Cortex of kidney (tissue), 1 donor: ENCODE measurements at places on chromosomes 7 and 10.

DNA sequence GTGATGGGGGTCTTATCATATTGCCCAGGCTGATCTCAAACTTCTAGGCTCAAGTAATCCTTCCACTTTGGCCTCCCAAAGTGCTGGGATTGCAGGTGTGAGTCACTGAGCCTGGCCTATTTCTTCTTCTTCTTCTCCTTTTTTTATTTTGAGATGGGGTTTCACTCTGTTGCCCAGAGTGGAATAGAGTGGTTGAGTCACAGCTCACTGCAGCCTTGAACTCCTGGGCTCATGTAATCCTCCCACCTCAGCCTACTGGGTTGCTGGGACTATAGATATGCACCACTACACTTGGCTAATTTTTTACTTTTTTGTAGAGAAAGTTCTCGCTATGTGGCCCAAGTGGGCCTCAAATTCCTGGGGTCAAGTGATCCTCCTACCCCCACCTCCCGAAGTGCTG lies 124.3 kb downstream of the SKIDA1 start:
- no peak for DNase-seq

GRCh38 chr10:118595598-118596425 lies at the start of gene PRLHR:
TSS of gene PRLHR (minus strand) at chr10:118595648. CDS start at chr10:118595244, 404 bp downstream.
- DNase-seq = no peak

GRCh38 chr7:1232623-1233332 lies at the start of gene UNCX:
TSS of gene UNCX (plus strand) at chr7:1232872. CDS start at chr7:1233018, 146 bp downstream.
- DNase-seq = no peak

DNA sequence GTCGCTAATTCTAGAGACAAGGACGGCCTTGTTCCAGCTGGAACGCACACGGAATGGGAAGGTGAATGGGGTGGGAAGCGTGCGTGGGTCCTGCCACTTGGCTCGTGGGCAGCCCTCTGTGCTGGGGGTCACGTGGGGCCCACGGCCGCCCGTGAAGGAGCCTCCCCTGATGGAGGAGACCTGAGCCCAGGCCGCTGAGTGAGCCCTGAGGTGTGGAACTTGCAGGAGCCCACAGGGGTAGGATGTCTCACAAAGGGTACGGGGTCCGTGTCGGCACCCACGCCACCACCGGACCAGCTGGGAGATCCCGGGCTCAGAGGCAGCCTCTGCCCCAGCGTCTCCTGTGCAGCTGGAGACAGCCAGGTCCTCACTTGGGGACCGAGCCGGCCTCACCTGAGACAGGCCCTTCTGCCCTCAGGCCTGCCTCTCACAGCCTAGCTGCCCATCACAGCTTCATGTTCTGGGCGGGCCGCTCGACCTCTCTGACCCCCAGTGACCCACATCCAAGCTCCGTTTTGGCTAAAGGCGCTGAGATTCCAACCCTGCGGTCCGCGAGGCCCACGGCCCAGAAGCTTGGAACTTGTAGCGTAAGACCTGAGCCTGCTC lies 84.8 kb downstream of the FOXL3 start:
- DNase-seq = no peak

DNA sequence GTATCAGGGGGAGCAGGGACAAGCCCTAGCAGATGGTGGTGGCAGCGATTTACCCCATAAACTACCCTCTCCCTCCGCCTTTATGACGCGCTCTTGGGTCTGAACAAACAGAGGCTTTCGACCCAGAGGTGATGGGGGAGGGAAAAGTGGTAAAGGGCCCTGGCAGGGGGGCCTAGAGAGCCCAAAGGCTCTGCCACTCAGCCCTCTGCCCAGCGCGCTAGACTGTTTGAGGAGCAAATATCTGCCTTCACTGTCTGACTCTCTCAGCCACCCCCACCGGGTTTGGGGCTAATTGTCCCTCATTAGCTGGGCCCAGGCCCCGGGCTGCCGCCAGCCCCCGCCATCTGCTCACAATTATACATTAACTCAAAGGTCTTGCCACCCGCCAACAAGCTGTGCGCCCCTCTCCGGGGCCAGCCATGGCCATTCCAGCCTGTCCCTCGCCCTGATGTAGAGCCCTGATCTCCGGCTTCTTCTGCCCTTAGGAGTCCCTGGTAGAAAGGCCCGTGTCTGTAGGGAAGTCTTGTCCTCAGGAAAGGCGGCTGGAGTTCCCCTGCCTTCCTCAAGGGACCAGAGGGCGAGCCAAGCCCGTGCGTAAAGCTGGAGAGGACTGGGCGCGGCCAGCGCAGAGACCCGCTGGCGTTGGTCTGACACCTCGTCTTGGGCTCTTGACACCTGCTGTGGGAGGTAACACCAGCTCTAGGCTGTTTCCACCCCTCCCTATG lies 1.9 kb upstream of the PAX4 start:
- no peak for DNase-seq

- DNase-seq = no peak
Measured at GRCh38 chr7:80288175-80289122, 153.8 kb downstream of the GNAI1 start.

GRCh38 chr7:43753843-43754242 lies 4.6 kb upstream of the BLVRA start:
- DNase-seq = no peak

DNA sequence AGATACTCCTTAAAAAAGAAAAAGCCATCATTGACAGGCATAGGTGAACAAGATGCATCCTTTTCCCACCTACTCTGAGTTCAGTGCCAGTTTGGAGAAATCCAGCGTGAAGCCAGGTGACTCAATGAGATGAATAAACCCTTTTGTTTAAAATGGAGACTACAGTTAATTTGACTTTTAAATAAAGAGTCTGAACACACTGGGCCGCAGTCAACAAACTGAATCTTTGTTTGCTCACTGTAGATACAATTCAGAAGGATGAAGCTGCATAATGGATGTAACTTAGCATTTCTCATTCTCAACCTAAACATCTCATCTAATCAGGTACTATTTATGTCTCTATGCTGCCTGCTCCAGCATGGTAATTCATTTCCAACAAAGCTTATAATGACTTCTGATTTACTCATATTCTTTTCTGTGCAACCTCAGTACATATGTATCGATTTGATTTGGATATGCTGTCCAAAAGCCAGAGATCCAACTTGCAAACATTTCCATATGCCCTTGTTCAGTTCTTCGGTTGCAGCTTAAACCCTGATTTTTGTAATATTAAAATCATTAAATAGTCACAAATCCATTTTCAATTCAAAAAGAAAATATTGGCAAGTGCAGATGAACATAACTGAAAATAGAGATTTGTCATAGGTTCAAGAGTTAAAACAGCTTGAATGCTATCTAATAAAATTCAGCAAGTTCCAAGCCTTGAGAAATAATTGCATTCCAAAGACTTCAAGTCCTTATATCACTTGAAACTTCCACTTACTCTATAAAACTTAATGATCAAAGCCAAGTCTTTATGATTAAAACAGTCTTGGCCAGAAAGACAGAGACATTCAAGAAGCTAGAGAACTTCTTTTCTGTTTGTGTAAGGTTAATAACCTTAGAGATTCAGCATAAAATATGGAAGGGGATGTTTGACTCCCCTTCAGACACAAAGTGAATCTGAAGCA lies 67.8 kb downstream of the CPVL start:
- DNase-seq = no peak

DNA sequence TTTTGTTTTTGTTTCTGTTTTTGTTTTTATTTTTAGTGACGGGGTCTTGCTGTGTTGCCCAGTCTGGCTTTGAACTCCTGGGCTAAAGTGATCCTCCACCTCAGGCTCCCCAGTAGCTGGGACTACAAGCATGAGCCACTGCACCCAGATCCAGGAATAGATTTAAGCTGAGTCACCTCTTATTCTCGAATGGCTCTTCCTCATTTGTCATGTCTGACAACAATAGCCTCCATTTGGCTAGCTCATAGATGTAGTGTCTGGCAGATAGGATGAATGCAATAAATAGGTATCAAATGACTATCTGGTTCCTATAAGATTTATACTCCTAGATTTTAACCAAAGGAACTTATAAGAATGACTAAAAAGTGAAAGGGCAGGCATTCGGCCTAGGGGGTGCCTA lies 172.9 kb downstream of the TMEM26 start:
- no peak for DNase-seq

GRCh38 chr10:132304756-132305509 lies 2.8 kb downstream of the STK32C start:
- no peak for DNase-seq

GRCh38 chr7:33719059-33719581 lies 186.2 kb upstream of the BMPER start:
- no peak for DNase-seq

DNA sequence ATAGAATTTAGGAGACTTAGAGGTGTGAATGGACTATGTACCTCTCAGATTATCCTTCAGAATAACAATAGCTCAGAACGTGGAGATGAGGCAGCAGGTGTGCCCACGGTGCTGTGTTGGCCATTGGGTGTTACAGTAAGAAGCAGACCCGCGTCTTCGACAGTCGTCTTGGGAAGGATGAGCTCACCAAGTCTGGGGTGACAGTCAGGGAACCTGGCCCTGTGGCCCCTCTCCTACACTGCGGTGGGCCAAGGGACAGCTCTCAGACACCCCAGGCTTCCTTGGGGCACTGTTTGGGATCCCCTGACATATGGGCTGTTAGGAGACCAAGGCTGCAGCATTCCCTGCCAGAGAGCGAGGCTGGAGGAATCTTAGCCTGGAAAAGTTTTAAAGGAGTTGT lies 88.5 kb downstream of the ACTR3B start:
- no peak for DNase-seq

DNA sequence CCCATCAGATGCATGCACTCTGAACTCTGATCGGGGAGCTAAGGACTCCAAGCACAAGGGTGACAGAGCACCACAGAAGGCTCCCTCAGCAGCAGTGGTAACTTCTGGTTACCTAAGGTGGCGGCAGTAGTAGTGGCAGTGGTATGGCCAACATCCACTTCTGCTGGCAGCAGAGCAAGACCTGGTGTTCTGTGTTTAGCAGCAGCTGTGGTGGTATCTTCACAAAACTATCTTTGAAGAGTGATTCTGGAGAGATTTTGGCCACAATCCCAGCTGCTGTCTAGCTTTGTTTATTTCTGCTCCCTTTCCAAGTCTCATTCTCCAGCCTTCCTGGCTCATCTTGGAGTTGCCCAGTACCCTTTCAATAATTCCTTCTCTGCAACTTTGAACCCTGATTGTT lies 102.4 kb upstream of the LRGUK start:
- DNase-seq = no peak
